T-helper 9 cell (primary cell): ENCODE measurements at places on chromosomes 3 and 15.

- DNase-seq = no peak
Observed at GRCh38 chr15:64837502-64837901, 4.2 kb upstream of the PLEKHO2 start.

DNA sequence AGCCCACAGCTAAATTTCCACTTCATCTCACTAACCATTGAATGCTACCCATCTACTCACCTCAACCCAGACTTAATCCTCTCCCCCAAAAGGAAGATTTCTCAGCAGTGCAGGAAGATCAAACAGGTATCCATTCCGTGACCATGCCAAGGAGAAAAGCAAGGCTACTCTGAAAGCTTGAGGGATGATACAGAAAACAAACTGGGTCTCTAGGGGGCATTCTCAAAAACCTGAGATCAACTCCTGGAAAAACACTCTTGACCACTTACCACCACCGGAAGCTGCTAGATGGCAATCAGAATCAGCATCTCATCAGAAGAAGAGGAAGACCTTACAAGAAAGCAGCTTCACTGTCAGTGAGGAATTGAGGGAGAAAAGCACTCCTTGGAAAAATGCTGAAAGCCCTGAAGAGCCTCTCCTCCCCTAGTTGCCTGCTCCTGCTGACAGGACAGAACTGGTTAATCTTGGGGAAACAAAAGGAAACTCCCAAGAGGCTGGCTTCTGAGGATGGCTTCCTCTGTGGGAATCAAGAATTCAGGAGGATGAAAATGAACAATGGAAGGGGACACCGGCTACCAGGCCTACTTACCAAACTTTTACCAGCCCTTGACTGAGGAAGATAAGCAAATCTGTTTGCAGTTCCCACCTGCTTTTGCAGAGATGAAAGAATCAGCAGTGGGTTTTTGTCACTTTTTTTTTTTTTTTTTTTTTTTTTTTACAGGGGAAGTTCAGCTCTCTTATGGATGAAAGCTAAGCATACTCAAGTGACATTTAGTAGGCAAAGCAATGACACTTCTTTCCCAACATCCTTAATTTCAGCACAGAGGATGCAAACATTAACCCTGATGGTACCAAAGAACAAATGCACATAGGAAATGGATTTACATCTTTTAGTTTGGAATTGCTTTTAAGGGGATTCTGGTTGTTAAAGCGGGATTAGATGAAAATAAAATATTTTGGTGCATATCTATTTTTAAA lies at the start of gene ATP8B4:
ATP8B4 (minus strand) TSS at position 171 of the 978 bp plus-strand sequence. CDS start 12,267 bp downstream, outside the sequence.
- no peak for DNase-seq

GRCh38 chr3:114706591-114707232 lies 412.9 kb downstream of the TIGIT start:
- DNase-seq = no peak

- no peak for DNase-seq
Observed at GRCh38 chr3:17775073-17775472, 32.6 kb upstream of the TBC1D5 start.

DNA sequence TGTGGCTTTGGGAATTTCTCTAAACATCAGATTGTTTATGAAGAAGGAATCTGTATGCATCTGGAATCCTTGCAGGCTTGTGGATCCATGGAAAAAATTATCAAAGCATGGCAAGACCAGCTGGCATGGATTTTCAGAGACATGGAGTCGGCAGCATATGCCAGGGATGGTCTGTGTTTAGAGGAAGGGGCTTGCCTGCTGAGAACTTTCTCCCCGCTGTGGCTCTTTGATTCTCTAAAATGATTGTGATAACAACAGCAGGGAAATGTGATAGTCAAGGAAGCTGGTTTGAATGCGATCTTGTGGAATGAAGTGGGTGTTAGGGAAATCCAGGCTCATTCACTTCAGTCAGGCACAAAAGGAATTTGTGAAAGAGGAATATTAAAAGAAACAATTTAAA lies 245.7 kb upstream of the THRB start:
- DNase-seq = no peak

DNA sequence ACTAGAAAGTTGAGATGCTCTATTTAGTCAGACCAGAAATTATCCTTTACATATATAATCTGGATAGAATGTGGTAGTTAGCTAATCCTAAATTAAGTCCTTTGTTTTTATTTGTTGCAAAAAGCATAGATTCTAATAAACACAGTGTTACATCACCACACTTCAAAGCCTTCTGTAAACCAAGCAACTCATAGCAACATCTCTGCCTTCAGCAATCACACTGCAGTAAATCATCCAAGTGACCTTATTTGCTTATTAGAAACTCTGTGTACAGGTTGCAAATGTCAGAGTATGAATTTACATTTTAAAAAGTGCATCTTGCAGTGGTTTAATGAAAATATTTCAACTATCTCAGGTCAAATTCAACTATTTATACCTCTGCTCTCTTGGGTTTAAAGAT lies 242.5 kb downstream of the GBE1 start:
- no peak for DNase-seq

- DNase-seq = no peak
Observed at GRCh38 chr3:49712631-49713317, 6.7 kb downstream of the AMIGO3 start.

GRCh38 chr3:87503900-87504498 lies 227.6 kb upstream of the POU1F1 start:
- DNase-seq = no peak

GRCh38 chr3:12585970-12586369 lies 29.1 kb downstream of the MKRN2 start:
- DNase-seq = no peak

DNA sequence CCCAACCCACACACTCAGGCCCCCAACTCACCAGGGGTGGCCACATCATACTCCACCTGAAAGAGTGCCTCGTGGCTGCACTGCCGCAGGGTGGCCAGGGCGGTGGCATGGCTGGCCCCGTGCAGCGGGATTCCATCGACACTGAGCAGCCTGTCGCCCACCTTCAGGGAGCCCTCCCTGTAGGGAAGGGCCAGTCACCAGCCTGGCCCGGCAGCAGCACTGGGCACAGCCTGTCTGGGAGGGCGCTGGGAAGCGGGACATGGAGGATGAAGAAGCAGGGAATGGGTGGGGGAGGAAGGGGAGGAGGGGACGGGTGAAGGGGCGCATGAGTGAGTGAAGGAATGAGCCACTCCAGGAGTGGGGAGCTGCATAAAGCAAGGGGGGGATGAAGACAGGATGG lies 18.5 kb downstream of the GRIP2 start:
- DNase-seq = no peak

GRCh38 chr15:82602195-82602594 lies 45.0 kb downstream of the CPEB1 start:
- DNase-seq = no peak

DNA sequence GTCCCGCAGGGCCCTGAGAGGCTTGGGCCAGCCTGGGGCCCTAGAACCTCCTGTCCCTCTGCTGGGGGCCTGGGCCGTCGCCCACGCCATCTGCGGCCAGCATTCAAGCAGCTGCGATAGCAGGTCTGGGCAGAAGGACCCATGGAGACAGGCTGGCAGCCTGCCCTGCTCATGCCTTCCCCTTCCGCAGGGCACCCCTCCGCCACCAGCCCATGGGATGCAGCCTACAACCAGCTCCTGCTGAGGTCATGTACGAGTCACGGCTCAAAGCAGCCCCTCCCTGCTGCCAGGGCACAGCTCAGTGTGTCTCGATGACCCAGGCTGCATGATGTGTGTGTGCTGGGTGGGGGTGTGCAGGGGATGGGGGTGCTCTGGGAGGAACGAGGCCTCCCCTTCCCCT lies 27.8 kb downstream of the DUSP7 start:
- DNase-seq = no peak

DNA sequence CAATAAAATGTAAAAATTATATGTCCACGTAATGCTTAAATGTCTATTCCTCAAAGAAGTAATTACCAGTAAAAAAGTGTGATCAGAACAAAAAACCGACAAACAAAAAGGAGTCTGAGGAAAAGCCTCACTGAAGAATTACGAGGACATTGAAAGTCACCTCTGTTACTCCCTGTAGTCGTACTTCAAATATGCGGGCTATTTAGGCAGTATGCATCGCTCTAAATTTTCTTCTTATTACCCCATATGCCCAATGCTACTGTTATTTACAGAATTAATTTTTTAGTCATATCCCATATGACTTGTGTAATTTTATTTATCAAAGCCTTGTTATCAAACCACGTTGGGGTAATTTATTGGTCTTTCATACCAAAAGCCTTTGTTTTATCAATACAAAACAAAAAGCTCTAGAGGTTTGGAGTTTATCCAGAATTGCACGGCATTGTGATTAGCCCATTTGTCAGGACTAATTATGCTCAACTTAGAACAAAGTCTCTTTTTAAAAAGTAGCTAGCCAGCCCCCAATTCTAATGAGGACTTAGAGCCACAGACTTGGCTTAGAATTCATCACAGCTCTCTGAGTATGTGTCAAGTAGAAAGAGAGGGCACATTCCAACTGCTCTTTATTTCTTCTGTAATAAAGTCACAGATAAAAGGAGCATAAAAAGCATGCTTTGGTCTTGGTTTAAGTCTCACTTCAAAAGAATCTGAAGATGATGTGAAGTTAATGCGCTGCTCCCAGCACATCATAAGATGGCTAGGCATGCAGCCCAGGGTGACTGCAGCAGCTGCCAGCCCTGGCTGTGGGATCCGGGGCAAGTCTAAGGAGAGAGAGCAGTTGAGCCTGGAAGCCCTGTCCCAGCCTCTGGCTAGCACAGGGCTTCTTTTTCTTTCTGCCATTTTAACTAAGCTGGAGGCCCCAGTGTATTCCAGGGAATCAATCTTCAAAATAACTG lies 521.0 kb downstream of the GABRG3 start:
- no peak for DNase-seq

- DNase-seq = no peak
Observed at GRCh38 chr3:2099779-2100191, 1.1 kb downstream of the CNTN4 start.

DNA sequence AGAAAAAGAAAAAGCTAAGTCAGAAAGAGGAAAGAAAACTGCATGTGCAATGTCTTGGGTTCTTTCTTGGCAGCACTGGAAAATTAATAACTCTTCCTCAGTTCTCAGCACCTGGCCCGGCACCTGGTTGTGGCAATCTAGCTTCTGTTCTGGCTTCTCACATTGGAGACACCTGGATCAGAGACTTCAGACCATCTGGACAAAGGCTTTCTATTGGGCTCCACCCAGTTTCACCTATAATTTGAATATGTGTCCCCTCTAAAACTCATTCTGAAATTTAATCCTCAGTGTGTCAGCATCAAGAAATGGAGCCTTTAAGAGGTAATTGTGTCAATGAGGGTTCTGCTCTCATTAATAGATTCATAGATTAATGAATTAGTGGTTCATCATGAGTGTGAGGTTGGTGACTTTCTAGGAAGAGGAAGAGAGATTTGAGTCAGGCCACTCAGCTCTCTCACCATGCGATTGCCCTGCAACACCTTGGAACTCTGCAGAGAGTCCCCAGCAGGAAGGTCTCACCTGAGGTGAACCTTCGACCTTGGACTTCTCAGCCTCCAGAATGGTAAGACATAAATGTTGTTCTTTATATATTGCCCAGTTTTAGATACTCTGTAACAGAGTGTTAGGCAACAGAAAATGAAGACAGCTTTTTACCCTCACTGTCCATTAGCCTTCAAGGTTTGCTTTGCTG lies 679.9 kb downstream of the NTRK3 start:
- DNase-seq = no peak

DNA sequence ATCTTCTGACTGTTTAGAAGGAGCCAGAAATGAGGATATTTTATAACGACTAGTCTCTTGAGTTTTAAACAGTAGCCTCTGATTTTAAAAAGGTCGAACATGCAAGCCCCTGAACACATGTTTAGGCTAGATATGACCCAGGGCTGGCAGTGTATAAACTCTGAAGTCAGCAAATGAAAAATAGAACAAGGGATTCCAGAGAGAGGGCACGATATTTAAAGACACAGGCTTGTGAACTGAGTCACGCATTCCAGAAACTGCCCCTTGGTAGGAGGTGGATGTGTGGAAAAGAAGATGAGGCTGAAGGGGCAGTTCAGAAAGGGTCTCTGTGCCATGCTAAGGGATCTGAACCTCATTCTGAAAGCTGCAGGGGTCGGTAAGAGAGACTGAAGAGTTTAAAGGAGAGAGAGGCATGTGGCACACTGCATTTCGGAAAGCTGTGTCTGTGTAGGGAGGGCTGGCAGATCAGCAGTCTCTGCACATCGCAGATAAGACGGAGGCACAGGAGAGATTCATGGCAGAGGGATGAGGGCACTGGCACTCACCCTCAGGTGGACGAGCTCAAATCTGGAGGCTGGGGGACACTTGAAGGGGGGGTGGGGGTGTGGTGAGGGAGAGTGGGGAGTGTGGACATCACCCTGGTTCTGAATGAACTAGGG lies 22.1 kb downstream of the ST8SIA2 start:
- DNase-seq = no peak

GRCh38 chr3:58383476-58383875 lies 50.2 kb downstream of the PDHB start:
- no peak for DNase-seq

GRCh38 chr3:179949412-179949811 lies 87.3 kb downstream of the PEX5L start:
- no peak for DNase-seq
